ENCODE measurements at places on chromosomes 7 and 10.

- DNase-seq, result no peak
Measured at GRCh38 chr10:129038522-129038921, 428.5 kb upstream of the MGMT start.

DNA sequence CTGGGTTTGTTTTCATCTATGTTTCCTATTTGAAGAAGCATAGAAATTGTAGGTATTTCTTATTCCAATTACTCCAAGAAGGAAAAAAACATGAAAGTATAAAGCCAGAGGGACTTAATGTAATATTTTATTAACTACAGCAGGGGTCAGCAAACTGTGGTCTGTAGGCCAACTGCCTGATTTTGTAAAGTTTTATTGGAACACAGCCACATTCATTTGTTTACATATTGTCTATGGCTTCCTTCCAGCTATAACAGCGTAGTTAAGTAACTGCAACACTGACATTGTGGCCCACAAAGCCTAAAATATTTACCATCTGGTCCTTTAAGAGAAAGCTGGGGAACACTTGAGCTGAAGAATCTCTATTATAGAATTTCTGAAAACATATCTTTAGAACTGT, 306.2 kb downstream of the BICC1 start:
- DNase-seq, result no peak

- peak; percentile 7 for DNase-seq
Measured at GRCh38 chr7:2011266-2012043, 221.3 kb downstream of the MAD1L1 start.

DNA sequence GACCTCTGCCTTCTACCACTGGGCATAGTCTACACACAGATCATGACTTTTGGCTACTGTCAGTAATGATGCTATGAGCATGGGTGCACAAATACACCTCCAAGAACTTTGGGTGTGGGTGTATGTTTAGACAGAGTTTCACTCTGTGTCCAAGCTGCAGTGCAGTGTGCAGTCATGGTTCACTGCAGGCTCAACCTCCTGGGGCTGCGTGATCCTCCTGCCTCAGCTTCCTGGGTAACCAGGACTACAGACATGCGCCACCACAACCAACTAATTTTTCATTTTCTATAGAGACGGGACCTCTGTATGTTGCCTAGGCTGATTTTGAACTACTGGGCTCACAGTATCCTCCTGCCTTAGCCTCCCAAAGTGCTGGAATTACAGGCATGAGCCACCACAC, 194.4 kb downstream of the NSUN6 start:
- DNase-seq, result no peak

- no peak for DNase-seq
Measured at GRCh38 chr7:75663302-75663907, 75.3 kb downstream of the HIP1 start.

GRCh38 chr7:7976677-7977076, 8.1 kb downstream of the GLCCI1 start:
- no peak for DNase-seq

GRCh38 chr10:27192284-27192683, 37.1 kb downstream of the MASTL start:
- DNase-seq, result no peak

- no peak for DNase-seq
Measured at GRCh38 chr10:72013202-72013945, 49.2 kb downstream of the CHST3 start.
